Thoracic aorta (tissue), 2 donors: ENCODE measurements at places on chromosomes 16 and 17. TPM values are rescaled to one million over a fixed set of nuclear protein-coding genes. Genes with fewer than 3 reads are reported as not detected.

DNA sequence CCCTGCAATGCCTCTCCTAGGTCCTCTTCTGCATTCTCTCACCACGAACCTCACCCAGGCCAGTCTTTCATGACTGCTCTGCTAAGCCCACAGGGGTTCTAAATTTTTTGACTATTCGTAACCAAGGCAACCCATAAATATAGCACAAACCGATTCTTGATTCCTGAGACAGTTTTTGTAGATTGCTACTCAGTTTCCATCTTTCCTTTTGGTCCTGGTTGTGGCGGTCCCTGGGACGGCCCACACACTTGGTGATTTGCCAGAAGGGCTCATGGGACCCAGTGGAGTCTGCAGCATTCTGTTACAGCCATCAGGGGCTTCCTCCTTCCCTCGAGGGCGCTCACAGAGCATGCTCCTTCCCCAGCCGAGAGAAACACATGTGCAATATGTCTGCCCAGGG lies 23.4 kb upstream of the MGAT5B start:
- no peaks in the 10 kb centered on the region for H3K27me3 ChIP-seq
- no peak for DNase-seq
- H3K4me1 ChIP-seq, result no peaks in the 10 kb centered on the region
- H3K4me3 ChIP-seq, result no peak overlapping the region

GRCh38 chr17:57988301-57989250 lies 522 bp upstream of the VEZF1 start:
- peak overlapping the region; percentile 93 for H3K27ac ChIP-seq
- no peaks in the 10 kb centered on the region for H3K36me3 ChIP-seq
- peak overlapping the region; percentile 85 for H3K4me3 ChIP-seq
- no peaks in the 10 kb centered on the region for H3K27me3 ChIP-seq
- H3K4me1 ChIP-seq, result peaks cover 38% of the 10 kb centered on the region

The USP43 gene
- total RNA-seq, result not detected

DNA sequence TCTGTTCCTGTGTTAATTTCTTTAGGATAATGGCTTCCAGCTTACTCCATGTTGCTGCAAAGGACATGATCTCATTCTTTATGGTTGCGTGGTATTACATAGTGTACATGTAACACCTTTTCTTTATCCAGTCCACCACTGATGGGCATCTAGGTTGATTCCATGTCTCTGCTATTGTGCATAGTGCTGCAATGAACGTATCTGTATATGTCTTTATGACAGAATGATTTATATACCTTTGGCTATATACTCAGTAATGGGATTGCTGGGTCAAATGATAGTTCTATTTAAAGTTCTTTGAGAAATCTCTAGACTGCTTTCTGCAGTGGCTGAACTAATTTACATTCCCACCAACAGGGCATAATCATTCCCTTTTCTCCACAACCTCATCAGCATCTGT lies 39.8 kb downstream of the ABCA10 start:
- no peak overlapping the region for H3K27ac ChIP-seq
- no peaks in the 10 kb centered on the region for H3K27me3 ChIP-seq
- H3K4me3 ChIP-seq, result no peak overlapping the region
- DNase-seq, result no peak

DNA sequence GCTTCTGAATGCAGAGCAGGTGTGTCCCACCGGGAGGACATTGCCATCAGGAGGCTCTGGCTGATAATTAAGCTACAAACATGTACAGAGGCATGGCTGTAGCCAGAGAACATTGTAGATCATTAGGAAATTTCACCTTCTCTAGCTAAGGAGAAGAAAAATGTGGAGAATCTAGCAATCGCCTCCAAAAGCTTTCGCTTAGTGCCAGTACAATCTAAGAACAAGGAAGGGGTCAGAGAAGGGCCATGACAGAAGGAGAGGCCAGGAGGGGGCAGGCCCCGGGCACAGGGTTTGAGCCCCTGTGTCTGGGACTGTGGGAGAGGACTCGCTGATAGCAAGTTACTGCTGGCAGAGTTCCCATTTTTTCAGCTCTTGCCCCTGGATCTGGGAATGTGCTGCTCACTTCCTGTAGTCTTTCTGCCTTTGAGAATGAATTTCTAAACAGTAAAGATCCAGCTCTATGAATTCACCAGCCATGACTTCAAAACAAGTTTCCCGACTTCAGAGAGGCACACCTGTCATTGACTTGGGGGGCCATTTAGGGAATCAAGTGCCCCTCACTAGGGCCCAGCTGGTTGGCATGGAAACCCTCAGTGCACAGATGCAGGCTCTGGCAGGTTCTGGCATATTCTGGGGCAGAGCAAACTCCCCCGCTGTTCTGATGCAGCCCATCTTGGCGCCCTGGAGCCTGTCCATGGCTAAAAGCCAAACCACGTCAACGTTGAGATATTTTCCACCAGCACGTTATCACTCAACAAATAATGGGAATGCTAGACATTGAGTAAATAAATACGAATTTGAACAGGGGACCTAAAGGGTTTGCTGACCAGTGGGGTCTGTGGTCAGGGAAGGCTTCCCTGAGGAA lies 59.5 kb upstream of the CACNG4 start:
- no peak overlapping the region for H3K4me3 ChIP-seq
- H3K27me3 ChIP-seq, result no peaks in the 10 kb centered on the region
- no peaks in the 10 kb centered on the region for H3K4me1 ChIP-seq
- H3K36me3 ChIP-seq, result no peaks in the 10 kb centered on the region
- peak overlapping the region; percentile 3 for H3K27ac ChIP-seq
- no peak for DNase-seq

- peaks cover 14% of the 10 kb centered on the region for H3K36me3 ChIP-seq
- no peaks in the 10 kb centered on the region for H3K27me3 ChIP-seq
These were observed 5.8 kb downstream of the CMTM3 start for GRCh38 chr16:66610111-66610820.

- no peak for DNase-seq
- H3K4me1 ChIP-seq, result no peaks in the 10 kb centered on the region
- no peak overlapping the region for H3K4me3 ChIP-seq
- no peaks in the 10 kb centered on the region for H3K27me3 ChIP-seq
- H3K36me3 ChIP-seq, result peaks cover 10% of the 10 kb centered on the region
- no peak overlapping the region for H3K27ac ChIP-seq
These were observed 24.8 kb downstream of the TXNDC11 start for GRCh38 chr16:11717811-11718210.
